ENCODE measurements at places on chromosomes 6 and 20.
A peak's percentile ranks its signal among the peaks of the same experiment; 100 is the strongest.

GRCh38 chr6:19413323-19413722 lies 423.8 kb upstream of the ID4 start:
- no peak for DNase-seq

DNA sequence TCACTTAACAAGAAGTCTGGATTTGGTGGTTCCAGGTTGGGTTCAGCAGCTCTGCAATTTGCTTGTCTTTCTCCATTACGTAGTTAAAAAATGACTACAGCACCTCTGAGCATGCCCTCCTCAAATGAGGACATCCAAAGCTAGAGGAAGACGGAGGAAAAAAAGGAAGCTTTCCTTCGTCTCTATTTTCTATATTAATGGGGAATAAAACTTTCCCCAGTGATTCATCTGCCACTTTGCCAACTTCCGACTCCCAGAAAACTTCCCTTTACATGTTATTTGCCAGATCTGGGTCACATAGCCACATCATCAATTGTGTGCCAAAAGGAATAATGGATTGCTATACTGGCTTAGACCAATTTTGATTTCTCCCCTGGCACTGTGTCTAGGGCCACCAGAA lies 69.5 kb downstream of the ZFAND3 start:
- DNase-seq = no peak

DNA sequence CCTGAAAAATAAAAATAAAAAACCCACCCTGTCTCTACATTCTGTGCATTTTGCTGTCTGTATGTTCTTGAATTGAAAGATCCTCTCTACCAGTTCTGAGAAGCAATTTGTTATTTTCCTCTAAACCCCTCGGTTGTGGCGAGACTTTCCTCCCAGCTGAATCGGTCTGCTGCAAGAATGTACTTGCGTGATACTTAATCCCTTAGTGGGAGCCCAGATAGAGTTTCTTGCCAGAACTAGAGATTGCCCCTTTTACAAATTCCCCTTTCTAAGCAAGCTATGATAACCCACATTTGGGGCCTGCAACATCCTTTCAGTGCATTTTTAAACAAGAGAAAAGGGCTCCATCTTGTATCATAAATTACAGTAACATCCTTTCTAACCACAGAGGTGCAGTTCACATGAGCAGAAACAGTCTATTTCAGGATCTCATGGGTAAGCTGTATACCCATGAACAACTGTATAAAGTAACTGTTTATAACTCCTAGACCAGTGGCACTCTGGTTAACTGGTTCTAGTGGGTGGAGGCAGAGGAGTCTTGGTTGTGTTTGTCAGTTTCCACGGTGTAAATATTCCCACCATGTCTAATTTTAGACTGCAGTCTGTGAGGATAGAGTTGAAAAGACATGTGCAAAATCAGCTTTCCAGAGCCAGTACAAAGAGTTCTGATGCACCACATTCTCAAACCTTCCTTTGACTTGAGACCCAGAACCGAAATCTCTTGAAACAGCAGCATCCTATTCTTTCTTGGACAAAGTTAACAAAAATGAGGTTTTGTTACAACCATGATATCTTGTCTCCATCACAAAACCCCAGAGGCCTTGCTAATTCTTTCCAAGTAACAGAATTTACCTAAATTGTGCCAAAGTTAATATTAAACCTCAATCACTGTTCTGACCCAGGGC lies 113.1 kb upstream of the ZNF217 start:
- no peak for DNase-seq

- no peak for DNase-seq
Measured at GRCh38 chr6:168169624-168170023, 90.6 kb upstream of the FRMD1 start.

DNA sequence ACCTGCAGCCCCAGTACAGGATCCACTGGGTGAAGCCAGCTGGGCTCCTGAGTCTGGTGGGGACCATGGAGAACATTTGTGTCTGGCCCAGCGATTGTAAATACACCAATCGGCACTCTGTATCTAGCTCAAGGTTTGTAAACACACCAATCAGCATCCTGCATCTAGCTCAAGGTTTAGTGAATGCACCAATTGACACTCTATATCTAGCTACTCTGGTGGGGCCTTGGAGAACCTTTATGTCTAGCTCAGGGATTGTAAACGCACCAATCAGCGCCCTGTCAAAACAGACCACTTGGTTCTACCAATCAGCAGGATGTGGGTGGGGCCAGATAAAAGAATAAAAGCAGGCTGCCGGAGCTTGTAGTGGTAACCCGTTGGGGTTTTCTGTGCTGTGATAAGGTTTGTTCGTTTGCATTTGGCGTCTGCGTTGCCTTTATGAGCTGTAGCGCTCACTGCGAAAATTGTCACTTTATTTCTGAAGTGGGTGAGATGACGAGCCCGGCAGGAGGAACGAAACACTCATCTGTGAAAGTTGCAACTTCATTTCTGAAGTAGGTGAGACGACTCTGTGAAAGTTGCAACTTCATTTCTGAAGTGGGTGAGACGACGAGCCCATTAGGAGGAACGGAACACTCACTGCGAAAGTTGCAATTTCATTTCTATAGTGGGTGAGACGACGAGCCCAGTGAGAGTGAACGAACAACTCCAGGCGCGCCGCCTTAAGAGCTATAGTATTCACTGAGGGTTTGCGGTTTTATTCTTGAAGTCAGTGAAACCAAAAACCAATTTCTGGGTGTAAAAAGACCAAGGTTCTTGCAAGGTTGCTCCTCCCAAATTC lies 31.1 kb downstream of the SERPINB6 start:
- no peak for DNase-seq

GRCh38 chr20:37356387-37356786 lies 10.4 kb downstream of the SRC start:
- peak; percentile 20 for DNase-seq

DNA sequence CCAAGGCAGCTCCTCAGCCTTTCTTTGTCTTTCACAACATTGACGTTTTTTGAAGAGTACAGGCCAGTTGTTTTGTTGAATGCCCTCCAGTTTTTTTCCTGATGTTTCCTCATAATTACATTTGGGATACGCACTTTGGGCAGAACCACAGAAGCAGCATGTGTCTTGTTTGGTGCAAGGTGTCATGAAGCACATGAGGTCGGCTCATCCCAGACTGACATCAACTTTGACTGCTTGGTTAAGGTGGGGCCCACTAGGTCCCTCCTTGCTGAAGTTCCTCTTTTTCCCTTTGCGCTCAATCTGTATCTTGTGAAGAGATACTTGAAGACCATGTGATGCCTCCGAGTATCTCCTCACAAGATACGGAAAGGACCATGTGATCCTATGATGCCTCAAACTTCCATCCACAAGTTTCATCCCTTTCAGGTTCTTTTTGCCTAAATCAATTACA lies 10.5 kb downstream of the SNAI1 start:
- DNase-seq = no peak

GRCh38 chr6:132144456-132144855 lies 193.3 kb upstream of the CCN2 start:
- no peak for DNase-seq

DNA sequence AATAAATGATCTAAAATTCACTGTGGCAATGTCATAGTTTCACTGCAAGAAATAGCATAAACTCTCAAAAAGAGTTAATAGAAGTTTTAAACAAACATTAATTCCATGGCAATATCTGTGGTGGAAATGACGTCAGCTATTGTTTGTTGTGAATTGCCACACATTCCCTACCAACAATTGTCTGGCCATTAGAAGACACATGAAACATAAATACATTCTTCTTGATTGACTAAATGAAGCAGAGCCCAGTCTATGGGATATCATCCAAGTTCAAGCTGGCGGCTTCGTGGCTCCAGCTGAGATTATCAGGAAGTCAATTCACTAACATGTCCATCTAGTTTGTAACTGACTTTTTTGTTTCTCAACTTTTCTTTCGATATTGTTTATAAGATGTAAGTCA lies 369.0 kb downstream of the ARHGAP18 start:
- DNase-seq = no peak

DNA sequence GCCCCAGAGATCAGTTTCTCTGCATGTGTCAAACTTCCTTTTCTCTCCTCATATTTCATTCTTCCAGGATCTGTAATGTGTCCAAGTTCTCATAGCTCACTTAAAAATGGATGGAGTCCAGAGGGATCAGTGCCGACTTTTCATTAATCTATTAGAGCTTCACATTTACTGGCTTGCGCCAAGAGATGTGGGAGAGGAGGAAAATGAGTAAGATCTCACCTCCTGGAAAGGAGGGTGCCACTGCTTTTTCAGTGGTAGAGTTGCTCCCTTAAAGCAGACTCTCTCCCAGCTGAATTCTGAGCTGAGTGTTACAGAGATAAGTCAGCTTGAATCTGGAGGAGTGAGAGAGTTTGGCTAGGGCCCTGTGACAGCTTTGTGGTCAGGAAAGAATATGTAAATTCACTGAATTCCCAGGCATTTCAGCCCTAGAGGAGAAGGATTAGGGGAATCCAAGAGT lies 175.9 kb downstream of the SOX4 start:
- no peak for DNase-seq

GRCh38 chr6:128156321-128157111 lies 255.7 kb upstream of the THEMIS start:
- DNase-seq = no peak

GRCh38 chr20:61722146-61722678 lies 343.5 kb downstream of the TAF4 start:
- DNase-seq = no peak

DNA sequence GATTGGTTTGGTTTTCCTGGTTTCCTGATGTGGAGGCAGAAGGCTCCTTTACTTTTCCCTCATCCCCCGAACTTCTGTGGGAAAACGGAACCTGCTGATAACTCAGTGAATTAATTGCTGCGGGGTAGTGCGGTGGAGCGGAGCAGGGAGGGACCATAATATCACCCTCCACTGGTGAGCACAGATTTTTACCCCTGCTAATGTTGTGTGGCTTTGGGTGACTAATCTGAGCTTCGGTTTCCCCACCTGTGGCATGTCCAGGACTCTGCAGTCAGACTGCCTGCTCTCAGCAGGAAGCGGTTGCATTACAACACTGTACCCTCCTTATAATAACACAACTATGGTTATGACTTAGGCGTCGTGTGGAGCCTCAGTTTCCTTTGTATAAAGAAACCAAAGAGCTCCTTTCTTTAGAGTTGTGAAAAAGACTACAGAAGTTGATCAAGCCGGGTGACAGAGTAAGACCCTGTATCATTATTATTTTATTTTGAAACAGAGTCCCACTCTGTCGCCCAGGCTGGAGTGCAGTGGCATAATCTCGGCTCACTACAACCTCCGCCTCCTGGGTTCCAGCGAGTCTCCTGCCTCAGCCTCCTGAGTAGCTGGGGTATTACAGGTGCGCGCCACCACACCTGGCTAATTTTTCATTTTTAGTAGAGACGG lies 2.2 kb upstream of the ID1 start:
- no peak for DNase-seq

GRCh38 chr20:2754424-2754823 lies 46.0 kb downstream of the CPXM1 start:
- DNase-seq = no peak

DNA sequence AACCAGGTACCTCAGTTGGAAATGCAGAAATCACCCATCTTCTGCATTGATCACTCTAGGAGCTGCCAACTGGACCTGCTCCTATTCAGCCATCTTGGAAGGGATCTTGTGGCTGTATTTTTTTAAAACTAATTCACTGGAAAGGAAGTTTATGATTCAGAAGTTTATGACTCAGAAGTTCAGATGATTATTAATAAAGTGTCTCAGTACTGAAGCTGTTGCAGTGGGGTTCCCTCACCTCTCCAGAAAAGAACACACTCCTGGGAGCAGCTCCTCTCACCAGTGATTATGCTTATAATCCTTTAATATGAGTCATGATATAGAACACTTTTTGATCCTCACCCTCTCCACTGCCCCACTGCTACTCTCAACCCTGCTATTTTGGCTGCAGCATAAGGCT lies 291.2 kb upstream of the HS3ST5 start:
- DNase-seq = no peak

DNA sequence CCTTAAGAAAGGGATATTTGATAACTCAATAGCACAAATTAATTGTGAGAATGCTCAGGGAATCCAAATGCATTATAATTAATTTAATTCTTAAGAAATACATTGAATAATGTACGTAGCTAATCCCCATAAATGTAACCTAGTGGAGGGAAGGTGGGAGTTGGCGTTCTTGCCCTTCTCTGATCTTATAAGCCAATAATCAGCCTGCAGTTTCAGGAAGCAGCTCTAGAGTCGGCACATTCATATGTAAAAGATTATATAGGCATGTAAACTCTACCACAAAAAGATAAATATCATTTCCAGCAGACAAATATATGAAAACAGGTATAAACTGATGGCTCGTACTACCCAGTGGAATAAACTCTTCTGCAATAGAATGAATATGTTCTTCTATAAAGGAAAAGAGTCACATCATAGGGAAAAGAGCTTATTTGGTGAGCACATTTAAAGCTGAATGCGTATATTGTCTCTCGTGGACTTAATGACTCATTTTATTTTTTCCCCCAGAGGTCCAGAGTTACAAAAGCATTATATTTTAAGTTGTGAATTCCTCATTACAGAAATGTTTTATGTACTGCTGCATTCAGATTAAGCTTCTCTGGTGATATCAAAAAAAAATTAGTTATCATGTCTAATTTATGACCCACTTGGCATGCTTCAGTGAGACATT lies 112.2 kb downstream of the TFAP2A start:
- no peak for DNase-seq

DNA sequence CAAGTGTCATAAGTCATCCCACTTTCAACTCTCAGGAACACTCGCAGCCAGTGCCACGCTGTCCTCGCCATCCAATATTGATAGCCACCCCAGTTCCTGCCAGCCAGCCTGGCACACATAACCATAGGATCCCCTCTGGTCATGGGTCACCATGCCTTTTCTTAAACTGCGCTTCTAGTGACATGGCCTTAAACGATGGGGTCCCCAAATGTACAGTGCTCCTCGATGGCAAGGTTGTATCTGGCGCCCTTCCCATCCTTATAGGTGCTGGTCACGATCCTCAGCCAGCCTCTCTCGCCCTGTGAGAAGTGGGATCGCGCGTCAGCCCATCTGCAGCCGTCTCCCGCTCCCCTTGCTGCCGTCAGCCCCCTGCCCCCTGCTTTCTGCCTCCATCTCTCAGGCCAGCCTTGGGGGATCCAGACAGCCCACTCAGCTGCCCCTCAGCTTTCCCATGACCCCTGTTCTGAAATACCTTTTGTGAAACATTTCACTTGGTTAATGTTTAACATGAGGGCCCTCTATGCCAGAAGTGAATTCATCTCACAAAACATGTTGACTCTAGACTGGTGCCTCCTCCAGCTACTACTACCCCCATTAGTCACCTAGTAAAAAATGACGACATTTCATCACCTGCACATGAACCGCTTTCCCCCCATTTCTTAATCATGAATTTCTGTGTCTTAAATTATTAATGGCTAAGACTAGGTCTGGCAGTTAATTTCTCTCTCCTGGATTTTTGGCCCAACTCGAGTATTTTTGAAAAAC lies 11.4 kb downstream of the CTSZ start:
- no peak for DNase-seq

Data from hypothalamus (tissue), 51 donors.